ENCODE measurements at places on chromosomes 12 and 14. TPM values are rescaled to one million over a fixed set of nuclear protein-coding genes. Genes with fewer than 3 reads are reported as not detected.

- no peak for DNase-seq
Observed at GRCh38 chr14:21997300-21997699, 323.7 kb upstream of the OR4E1 start.

DNA sequence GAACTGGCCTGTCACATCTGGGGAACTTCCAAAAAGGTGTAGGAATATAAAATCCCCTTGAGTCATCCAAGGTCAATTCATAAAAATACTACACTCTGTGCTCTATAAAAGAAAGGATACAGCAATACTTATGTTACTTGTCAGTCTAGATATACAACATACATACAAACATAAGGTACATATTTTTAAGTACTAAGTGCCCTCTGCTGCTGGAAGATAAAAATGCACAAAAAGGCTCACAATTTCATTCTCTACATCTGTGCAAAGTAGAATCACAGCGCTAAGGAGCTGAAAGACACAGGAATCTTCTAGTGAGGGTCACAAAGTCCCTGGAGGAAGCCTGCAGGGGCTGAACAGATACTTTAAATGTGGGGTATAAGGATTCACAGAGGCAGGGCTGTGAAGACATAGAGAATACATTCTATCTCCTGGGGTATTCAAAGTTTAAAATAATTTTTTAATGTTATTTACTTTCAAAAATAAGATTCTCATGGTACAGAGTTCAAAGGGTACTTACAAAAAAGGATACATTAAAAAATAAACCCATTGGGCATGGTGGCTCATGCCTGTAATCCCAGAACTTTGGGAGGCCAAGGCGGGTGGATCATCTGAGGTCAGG is 10.2 kb upstream of the GOLGA5 start:
- DNase-seq, result peak; percentile 68

Gene C14orf132
- total RNA-seq, result 9.5 TPM

DNA sequence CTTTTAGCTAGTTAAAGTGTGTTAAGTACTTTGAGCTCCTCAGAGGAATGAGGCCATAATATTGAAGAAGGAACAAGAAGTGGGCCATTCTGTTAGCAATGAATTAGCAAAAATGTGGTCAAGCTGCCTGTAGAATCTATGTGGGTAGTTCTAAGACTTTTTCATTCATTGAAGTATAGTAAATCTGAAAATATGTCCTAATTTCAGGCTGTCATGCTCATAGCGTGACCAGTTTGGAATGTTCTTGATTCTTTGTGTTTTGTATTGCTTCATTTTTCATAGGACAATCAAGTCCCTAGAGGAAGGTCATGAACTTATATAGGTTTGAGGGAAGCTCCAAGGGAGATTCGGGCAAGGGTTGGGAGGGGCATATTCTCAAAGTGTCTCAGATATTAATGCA is 11.4 kb downstream of the ATP23 start:
- no peak for DNase-seq
